Stimulated activated CD4-positive, alpha-beta T cell treated with anti-CD3 and anti-CD28 coated beads, Interleukin-12 subunit alpha, Interleukin-12 subunit beta, amount 100 ng/mL, for 4 hours (primary cell): ENCODE measurements at places on chromosomes 2 and 18.
A peak's percentile ranks its signal among the peaks of the same experiment; 100 is the strongest.

GRCh38 chr2:63827749-63828148, 13.9 kb upstream of the UGP2 start:
- no peak for DNase-seq

DNA sequence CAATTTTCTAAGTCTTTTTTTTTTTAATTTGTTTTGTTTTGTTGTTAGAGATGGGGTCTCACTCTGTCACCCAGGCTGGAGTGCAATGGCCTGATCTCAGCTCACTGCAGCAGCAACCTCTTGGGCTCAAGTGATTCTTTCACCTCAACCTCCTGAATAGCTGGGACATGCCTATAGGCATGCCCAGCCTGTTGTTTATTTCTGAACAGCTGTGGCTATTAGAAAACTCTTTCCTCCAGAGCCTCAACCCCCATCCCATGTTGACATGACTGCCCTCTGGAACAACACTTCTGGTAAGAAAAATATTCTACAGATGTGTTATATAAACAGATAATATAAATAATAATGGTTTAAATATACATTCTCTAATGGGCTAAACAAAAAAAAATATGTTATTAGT, 44.4 kb upstream of the TWSG1 start:
- DNase-seq: no peak

DNA sequence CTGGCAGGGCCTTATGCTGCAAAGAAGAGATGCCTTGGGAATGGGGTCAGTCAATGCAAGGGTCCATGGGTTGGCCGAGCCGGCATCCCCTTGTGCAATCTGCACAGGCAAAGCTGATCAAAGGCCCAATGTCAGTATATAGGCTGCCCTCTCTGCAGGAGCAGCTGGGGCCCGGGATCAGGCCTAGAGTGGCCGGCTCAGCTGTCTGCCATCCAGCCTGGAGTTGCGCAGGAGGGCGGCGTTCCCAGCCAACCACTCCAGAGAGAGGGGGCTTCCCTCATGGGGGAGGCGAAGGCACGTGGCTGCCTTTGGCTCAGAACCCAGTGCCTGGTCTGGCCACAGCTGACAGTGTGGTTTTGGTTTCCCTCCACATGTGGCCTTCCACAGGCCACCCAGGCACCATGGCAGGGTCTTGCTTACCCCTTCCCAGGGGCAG, 3.9 kb downstream of the INPP5D start:
- no peak for DNase-seq

- DNase-seq: no peak
Measured at GRCh38 chr2:72173640-72174321, 26.1 kb upstream of the CYP26B1 start.

DNA sequence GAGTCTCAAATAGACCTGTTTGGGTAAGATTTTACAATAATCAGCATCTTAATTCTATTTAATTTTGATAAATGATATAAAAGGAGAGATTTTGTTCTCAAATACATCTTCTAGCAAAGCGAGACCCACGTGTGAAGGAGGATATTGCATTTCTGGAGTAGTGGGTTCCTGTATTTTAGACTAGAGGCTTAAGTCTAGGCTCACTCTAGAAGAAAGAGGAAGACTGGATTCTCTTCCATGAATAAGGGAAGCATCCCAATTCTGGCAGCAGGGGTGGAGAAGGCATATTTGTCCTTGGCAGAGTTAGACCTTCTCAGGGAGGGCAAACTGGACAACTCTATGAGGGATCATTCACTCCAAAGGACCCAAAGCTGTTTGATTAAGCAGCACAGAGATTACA, 11.3 kb upstream of the FAM228A start:
- DNase-seq: no peak

GRCh38 chr2:43346602-43347567, 120.5 kb upstream of the ZFP36L2 start:
- no peak for DNase-seq

DNA sequence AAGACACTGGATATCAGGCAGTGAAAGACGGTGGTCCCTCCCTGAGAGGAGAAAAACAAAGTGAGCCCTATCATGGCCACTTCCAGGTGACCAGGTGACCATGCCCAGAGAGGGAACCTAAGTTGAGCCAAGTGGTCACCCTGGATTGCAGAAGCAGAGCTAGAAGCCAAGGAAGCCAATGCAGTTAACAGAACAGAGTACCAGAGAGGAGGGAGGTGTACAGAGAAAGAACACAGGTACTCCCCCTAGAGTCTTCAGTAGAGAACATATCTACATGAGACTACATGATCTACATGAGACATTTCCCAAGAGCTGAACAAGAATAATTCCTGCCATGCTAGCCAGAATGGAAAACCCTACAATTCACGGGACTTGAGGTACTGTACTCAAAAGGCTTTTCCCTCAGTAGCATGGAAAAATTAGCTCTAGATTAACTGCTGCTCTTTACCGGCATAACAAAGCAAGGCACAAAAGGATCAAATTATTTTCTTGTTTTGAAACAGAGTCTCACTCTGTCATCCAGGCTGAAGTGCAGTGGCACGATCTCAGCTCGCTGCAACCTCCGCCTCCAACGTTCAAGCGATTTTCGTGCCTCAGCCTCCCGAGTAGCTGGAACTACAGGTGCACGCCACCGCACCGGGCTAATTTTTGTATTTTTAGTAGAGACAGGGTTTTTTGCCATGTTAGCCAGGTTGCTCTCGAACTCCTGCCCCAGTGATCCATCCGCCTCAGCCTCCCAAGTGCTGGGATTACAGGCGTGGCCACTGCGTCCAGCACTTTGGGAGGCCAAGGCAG, 23.5 kb downstream of the ROCK2 start:
- DNase-seq: no peak

- no peak for DNase-seq
Measured at GRCh38 chr2:218895326-218895725, 14.7 kb downstream of the WNT10A start.

GRCh38 chr2:12493031-12493513, 223.7 kb upstream of the TRIB2 start:
- peak; percentile 23 for DNase-seq

GRCh38 chr2:29165362-29166241, 50.4 kb downstream of the CLIP4 start:
- DNase-seq: no peak

DNA sequence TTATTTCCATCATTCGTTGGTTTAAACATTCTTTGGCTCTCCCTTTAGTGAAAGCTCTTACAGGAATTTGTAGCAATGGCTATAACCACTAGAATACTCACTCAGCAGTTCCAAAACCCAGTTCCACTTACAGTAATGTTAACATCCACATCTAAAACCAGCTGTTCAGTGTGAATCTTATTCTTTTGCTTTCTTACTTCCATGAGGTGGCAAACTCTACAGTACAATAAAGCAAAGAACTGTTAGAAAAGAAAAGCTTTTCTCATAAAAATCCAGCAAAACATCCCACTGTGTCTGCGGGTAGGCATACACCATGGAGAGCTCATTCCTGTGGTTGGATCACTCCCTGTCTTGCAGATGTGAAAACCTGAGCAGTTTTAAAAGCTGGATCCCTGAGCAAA, 147.1 kb downstream of the ARHGAP28 start:
- DNase-seq: no peak

DNA sequence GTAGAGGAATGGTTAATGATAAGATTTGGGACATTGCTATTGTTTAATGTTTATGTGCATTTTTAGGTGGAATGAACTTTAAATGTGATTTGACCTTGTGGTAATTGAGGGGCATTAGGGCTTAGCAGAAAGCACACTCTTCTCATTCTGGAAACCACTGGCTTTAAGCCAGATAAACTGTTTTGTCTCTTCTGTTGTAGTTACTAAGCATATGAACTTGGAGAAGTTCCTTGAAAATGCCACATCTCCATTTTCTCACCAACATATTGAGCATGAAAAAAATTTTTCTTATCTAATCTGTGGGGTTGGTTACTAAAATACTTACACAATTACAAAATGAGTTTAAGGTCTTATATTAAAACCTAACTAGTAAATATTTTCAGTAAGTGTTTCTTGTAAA, 70.8 kb upstream of the FSHR start:
- no peak for DNase-seq

DNA sequence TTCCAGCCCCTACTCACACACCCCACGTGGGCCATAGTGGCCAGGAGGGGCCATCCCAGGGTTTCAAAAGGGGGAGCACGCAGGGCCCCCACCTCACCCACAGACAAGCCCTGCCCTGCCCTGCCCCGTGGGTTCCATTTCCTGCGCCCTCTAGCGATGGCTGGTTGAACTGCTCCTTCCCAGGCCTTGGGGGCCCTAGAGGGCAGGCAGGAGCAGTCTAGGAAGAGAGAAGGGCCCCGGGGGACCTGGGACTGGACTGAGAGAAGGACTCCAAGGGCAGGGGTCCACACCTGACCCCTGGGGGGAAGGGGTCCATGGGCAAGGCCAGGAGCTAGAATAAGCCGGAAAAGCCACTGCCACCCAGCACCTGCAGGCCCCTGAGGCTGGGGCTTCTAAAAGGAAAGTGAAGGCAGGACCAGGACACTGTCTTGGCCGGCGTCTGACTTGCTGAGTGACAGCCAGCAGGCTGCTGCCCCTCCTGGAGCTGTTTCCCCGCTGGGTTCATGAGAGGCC, 10.1 kb downstream of the CYP26B1 start:
- DNase-seq: peak; percentile 67

DNA sequence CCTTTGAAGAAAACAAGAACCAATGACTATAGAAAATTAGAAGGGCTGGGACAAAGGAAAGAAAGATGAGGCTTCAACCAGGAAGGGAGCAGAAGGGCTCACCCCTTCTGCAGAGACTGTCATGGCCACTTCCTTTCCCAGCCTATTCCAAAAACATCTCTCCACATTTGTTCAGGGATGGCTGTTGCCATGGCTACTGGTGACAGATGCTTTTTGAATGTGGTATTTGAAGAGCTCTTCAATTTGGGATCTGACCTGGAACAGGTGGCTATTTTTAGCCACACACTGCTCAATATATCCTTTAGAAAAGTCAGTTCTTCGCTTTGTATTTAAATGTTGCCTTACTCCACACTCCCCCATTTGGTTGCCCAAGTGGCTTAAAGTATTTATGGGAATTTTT, 64.1 kb upstream of the LCLAT1 start:
- DNase-seq: no peak

- no peak for DNase-seq
Measured at GRCh38 chr2:119696005-119696404, 17.0 kb downstream of the TMEM177 start.

- DNase-seq: no peak
Measured at GRCh38 chr2:30541680-30542079, 94.6 kb downstream of the LCLAT1 start.

GRCh38 chr2:126838716-126838985, 60.0 kb upstream of the TEX51 start:
- no peak for DNase-seq

DNA sequence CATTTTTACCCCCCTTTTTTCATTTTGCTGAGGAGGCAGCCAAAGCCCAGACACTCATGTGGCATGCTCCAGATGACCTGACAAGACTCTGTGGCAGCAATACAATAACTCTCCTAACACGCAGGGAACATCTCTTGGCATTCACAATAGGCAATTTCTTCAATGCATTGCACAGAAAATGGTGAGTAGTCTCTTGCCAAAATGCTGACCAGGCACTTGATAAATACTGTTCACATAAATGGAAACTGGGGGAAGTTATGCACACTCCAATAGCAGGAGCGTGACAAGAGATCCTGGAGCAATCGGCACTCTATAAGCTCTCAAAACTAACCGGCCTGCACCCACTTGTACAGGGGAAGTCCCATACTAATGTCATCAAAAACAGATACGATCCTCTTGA, 66.3 kb downstream of the NBAS start:
- DNase-seq: no peak

DNA sequence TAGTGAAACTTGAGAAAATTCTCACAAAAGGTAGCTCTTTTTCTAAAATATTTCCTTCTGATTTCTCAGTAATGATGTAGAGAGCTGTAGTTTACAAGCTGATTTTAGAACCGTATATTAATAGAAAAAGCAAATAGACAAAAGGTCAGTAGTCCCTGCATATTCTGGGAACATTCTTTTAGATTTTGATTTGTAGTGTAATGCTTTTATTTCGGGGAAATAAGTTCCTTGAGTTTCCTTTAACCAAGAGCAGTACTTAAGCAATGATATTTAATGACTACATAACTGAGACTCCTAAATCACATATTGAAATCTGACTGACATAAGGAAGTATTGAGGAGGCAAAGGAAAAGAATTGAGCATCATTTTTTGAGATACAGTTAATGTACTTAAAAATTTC, 22.4 kb downstream of the NBEAL1 start:
- DNase-seq: no peak

GRCh38 chr18:48122376-48122775, 191.9 kb upstream of the SMAD2 start:
- no peak for DNase-seq

DNA sequence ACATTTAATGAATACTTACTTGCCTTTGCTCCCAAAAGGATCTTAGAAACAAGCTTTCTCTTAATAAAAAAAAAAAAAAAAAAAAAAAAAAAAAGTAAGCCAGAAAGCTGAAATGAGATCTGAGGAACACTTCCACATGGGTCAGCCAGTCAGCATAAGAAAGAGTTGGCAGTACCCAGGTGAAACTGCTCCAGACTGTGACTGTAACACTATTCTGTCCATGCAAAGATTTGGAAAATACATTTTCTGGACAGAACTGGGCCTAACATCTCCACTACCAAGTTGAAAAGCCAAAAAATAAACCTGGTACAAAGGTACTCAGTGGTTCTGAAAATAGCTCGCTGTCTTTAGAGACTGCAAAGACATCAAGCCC, 135.7 kb downstream of the THADA start:
- no peak for DNase-seq

GRCh38 chr18:58579561-58580047, 49.3 kb downstream of the ALPK2 start:
- DNase-seq: no peak

GRCh38 chr2:227395556-227395955, 7.8 kb upstream of the SCYGR1 start:
- DNase-seq: no peak

DNA sequence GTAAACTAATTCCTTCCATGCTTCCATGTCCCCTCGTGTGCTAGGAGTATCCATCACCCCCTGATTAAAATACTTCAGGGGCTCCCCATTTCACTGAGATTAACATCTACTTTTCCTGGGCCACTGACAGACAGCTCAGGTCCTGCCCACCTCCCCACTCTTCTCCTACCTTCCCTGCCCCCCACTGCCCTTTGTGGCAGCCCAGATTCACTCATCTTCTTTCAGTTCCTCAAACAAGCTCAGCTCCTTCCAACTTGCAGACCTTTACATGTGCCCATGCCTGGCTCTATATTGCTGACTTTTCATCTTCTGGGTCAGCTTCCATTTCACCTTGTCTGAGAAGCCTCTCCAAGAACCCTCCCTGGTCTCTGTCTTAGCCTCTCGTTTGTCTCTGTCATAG, 12.0 kb downstream of the RUFY4 start:
- DNase-seq: no peak

GRCh38 chr2:80322311-80322920, 17.9 kb upstream of the LRRTM1 start:
- DNase-seq: no peak

- no peak for DNase-seq
Measured at GRCh38 chr2:60839126-60839813, 42.1 kb upstream of the REL start.

DNA sequence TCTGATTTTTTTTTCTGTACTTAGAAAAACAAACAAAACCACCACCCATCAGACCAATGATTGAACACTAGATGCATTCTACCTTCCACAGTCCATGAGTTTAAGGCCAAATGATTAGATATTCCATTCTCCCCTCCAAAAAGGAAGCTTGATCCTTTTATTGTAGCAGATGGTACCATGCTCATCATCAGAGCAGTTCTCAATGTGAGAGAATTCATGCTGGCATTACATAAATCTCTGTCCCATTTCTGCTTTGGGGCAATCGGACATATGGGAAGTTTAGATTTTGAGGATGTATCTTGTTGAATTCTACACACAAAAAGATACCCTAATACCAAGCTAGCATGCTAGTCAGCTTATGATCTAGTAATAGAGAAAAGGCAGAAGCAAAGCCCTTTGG, 186.6 kb downstream of the RAD51AP2 start:
- no peak for DNase-seq
